ENCODE measurements at places on chromosomes 6 and 20.

DNA sequence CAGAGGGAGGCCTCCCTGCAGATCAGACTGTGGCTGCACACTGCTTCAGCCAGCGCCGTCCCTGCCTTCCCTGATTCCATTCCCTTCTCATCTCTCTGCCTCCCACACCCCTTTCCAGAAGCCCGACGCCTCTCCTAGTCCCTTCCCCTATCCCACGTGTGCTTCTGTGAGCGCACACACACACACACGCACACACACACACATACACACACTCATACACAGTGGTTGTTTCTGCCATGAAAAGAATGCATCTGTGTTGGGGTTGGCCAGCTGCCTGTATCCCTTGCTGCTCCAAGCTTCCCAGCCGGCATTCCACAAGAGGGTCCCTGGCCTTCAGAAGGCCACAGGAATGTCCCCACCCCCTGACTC is 51.7 kb downstream of the MOCS1 start:
- peak; percentile 84 for DNase-seq

- no peak for DNase-seq
Measured at GRCh38 chr6:170424604-170425126, 118.1 kb downstream of the FAM120B start.

DNA sequence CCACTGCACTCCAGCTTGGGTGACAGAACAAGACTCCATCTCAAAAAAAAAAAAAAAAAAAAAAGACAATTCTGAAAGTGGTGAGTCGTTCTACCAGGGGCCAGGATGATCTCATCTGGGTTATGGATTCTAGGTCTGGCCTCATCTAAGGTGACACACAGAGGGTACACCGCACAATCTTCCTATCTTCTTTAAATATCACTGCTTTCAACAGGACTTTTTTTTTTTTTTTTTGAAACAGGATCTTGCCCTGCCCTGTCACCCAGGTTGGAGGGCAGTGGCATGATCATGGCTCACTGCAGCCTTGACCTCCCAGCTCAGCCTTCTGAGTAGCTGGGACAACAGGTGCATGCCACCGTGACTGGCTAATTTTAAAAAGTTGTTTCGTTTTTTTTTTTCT is 67.7 kb downstream of the SLC16A10 start:
- no peak for DNase-seq

GRCh38 chr6:146770965-146771735 is 172.4 kb downstream of the ADGB start:
- DNase-seq = no peak

DNA sequence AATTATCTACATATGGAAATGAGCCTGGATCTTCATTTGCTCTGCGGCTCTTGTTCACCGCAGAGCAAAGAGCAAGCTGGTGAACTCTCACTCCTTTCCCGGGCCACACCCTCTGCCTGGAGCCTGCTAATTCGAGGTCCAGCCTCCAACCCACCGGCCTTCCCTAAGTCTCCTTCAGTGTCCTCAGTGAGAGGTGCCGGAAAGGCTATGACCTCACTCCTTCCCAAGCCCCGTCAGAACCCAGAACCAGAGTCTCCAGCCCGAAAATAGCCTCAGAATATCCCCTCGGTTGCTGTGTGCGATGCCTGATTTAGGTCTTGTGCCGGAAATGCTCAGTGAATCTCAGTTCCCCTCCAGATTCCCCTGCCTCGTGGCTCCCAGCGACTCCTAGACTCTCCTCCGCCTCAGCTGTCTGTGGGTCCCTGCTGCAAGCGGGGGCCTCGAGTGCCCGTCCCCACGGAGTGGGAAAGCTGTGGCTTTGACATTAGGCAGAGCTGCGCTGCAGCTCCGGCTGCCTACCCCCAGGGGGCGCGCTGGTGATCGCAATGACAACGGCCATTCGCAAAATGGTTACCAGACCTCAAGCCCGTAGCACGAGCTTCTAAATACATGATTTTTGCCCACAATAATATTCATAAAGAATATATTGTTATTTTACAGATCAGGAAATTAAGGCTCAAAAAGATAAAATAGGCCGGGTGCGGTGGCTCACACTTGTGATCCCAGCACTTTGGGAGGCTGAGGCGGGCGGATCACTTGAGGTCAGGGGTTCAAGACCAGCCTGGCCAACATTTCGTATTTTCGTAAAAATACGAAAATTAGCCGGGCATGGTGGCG is 4.1 kb upstream of the BNIP5 start:
- peak; percentile 81 for DNase-seq

- DNase-seq = no peak
Measured at GRCh38 chr6:36297511-36297910, 27.7 kb downstream of the PNPLA1 start.

DNA sequence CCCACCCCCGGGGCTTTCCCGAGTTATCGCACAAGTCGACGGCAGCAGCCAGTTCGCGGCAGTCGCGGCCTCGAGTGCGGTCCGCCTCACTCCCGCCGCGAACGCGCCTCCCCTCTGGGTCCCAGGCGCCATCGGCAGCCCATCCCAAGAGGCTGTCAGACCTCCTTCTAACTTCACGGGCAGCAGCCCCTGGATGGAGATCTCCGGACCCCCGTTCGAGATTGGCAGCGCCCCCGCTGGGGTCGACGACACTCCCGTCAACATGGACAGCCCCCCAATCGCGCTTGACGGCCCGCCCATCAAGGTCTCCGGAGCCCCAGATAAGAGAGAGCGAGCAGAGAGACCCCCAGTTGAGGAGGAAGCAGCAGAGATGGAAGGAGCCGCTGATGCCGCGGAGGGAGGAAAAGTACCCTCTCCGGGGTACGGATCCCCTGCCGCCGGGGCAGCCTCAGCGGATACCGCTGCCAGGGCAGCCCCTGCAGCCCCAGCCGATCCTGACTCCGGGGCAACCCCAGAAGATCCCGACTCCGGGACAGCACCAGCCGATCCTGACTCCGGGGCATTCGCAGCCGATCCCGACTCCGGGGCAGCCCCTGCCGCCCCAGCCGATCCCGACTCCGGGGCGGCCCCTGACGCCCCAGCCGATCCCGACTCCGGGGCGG is 1.6 kb downstream of the GNAS start:
- no peak for DNase-seq

GRCh38 chr6:11467364-11467763 is 70.2 kb upstream of the TMEM170B start:
- DNase-seq = no peak

DNA sequence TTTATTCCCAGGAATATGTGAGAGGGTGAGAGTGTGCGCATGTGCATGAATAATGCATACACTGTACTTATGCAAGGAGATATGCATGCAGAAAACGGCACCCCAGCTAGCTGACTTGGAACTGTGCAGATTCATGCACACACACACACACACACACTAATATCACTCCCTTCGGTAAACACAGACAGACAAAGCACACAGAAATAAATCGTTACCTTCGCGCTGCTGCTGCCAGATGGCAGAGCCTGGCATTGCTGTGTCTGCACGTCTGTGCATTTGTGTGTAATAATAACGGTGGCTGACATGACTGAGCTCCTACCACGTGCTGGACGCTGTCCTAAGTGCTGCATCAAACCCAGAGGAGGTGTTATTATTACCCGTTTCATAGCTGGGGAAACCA is 36.8 kb downstream of the PREX1 start:
- no peak for DNase-seq

DNA sequence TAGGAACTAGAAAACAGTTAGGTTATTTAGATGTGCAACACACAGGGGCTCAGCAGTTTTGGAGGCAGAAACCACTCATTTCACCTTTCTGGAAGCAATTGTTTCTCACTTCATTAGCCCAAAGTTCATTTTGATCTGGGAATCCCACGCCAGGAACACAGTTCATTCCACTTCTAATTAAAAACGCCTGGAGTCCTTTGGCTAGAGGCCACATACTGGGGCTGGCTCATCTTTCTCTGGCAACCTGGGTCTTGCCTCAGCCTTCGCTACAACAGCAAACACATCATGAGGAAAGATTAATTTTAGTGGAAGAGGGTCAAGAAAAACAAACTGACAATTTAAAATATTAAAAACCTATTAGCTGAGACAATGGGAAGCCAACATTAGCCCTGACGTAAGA is 69.7 kb downstream of the RFPL4B start:
- DNase-seq = no peak

DNA sequence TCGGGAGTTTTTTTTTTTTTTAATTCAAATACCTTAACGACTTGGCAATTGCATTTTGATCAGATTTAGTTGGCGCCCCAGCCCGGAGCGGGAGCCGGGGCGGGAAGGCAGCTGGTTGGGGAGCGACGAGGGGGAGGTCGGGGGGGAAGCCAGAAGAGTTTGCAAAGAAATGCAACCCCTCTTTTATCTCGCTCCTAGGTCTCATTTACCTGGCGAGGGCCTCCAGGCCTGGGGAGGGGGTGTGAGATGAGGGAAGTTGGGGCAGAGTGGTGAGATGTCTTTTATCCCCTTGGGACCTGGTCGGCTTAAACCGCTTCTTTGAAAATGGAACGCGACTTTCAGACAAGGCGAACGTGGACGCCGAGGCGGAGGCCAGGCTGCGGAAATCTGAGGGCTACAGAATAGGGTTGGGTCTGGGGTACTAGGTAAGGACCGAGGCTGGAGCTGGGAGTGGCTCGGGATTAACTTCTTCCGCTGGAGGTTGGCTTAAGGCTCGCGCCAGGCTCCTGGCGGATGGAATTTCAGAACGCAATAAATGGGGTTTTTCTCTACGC is 40.3 kb downstream of the NCR2 start:
- no peak for DNase-seq

- DNase-seq = no peak
Measured at GRCh38 chr6:100671740-100672139, 207.0 kb upstream of the SIM1 start.

- no peak for DNase-seq
Measured at GRCh38 chr6:3541006-3541585, 84.2 kb upstream of the SLC22A23 start.

DNA sequence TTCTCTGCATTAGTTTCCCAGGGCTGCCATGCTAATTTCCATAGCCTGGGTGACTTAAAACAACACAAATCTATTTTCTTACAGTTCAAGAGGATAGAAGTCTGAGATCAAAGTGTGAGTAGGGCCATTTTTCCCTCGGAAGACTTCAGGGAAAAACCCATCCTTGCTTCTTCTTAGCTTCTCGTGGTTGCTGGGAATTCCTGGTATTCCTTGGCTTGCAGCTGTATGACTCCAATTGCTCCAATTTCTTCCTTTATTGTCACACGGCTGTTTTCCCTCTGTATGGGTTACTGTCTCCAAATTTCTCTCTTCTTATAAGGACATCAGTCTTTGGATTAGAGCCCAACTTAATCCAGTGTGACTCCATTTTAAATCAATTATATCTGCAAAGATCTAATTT is 128.4 kb upstream of the JAG1 start:
- DNase-seq = no peak

DNA sequence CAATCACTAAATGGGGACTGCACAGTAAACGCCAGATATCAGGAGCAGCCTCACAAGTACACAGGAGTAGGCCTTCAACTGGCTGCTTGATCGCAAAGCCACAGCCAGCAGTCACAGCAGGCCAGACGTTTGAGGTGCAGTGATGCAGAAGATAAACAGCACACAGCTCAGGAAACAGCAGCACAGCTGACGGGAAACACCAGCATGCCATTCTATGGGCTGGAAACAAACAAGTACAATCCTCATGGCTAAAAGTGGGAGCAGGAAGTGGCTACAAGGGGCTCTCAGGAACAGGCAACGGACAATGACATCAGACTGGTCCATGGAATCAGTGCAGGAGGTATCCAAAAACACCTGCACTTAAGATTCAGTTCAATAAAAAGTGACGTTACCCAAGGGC is 111.0 kb downstream of the DTNBP1 start:
- peak; percentile 58 for DNase-seq

DNA sequence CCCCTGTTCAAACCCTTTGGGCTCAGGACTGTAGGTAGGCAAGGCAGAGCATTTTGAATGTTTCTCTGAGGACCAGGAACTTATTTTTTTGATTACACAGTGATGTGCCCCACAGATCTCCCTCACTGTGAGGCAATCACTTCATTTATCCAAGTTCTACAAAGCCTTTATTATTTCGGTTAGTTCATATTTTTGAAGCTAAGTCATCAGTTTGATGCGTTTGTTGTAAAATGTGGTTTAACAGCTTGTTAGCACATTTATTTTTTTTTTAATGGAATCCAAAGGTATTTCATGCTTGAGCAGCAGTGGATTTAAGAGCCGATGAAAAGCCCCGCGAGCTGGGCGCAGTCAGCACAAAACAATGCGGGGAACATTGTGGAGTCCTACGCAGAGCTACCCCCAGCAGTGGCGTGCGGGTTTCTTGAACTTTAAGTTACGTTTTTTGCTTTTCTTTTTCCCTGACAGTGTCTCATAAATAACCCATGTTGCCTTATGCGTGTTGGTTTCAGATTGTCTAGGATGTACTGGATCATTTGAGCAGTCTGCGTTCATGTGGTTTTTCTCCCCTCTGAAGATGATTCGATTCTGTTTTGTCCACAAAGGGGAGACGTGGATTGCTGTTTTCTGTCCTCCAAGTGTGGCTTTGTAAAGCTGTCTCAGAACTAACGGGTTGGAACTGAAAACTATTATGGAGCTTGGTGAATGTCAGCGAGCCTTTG is 233.6 kb upstream of the BMP2 start:
- DNase-seq = no peak

- peak; percentile 50 for DNase-seq
Measured at GRCh38 chr20:63692436-63693082, 3.9 kb upstream of the TNFRSF6B start.

DNA sequence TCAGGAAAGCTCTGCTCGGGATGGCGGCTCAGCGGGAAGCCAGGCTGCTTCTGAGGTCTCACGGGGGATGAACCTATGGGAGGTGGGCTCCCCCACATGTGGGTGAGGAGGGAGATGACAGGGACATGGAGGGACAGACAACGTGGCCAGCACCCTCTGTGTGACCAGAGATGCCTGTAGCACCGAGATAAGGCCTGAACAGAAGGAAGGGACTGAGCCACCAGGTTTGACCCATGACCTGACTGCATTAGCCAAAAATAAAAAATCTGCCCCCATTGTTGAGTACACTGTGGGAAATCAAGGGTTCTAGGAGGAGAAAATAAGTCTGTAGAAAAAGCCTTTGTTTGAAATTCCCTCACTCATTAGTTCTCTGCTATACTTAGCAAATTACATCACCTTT is 105.7 kb downstream of the RNASET2 start:
- DNase-seq = no peak

DNA sequence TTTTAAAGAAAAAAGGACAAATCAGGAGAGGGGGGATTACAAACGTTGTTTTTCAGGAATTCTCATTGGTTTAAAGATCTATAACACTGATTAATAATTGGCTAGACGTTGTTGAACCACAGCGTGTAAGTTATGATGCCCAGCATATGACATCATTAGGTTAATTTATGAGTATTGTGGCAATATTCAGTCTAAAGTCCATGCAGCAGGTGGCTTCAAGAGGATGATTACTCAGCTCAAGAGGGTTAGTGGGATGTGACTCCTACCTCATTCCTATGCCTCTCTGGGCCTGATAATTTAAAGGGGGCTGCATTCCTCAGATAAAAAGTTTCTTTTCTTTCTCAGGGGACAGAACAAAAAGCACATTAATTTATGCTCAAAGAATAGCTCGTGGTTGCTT is 1309.0 kb downstream of the EPHA7 start:
- DNase-seq = no peak
